NCI-H1930 (cell line): ENCODE measurements at places on chromosomes 16 and 17.

DNA sequence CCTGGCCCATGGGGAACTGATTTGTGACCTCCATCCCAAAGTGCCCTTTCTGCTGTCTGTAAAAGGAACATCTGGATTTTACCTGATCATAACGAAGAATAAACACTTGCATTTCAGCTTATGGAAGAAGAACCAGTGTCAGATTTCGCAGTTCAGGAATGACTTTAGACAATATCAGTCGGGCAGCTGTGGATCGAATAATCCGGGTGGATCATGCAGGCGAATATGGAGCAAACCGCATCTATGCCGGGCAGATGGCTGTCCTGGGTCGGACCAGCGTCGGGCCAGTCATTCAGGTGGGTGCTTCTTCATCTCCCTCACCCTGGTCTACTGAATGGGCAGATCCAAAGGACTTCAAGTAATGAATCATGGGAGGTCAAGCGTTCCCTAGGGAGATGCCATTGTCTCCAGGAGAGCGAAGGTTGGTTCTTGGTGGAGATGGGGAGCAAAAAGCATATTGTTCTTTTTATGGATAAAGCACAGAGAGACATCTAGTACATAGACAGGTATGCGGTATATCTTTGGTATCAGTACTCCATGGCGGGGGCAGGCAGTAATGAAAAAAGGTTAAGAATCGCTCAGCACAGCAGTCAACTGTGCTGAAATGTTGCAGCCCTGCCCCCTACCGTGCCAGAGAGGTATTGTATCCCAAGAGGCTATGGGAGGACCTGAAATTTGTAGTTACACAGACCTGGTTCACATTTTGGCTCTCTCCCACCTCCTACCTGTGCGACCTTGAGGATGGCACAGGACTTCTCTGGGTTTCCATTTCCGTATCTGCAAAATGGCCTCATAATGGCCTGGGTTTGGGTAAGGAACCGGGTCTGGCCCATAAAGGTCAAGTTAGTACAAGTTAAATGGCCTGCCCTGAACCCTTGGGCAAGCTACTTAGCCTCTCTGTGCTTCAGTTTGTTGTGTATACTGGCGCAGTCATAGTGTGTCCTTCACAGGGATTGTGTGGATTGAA is 4.7 kb downstream of the COQ7 start:
- no peak for DNase-seq

DNA sequence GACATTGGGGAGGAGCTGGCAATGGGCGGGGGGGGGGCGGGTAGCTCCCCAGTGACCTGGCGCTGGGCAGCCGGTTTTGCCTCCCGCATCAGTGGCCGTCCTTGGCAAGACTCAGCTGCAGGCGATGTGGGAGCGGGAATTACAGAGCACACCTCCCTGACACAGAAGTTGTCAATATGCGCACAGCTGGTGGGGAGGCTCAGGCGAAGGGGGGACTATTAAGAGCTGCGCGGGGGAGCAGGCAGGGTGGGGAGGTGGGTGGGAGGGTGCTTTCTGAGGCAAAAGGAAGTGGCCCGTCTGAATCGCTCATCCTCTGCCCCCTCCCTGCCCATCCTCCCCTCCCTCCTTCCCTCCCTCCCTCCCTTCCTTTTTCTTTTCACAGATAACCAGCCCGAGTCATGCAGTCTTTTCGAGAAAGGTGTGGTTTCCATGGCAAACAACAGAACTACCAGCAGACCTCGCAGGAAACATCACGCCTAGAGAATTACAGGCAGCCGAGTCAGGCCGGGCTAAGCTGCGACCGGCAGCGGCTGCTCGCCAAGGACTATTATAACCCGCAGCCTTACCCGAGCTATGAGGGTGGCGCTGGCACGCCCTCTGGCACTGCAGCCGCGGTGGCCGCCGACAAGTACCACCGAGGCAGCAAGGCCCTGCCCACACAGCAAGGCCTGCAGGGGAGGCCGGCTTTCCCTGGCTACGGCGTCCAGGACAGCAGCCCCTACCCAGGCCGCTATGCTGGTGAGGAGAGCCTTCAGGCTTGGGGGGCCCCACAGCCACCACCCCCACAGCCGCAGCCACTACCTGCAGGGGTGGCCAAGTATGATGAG is 44.0 kb downstream of the SREBF1 start:
- DNase-seq, result no peak

DNA sequence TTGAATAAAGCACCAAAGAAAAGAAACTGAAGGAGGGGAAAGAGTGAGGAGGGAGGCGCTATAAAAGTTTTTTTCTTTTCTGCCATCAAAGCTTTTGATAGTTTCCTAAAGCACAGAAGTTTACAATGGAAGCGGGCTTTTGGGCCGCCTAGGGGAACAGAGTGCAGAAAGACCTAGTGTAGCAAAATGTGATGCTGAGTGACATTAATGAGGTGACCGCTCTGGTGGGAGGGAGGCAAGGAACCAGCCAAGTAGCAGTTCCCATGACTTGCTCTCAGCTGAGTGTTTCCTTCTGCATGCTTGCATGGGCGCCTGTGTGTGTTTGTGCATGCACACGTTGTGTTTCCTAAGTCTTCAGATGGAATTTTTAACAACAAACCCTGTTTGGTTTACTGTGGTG is 15.5 kb downstream of the MSI2 start:
- DNase-seq, result no peak

GRCh38 chr16:6160303-6160702 is 1062.7 kb upstream of the EEF2KMT start:
- DNase-seq, result no peak

DNA sequence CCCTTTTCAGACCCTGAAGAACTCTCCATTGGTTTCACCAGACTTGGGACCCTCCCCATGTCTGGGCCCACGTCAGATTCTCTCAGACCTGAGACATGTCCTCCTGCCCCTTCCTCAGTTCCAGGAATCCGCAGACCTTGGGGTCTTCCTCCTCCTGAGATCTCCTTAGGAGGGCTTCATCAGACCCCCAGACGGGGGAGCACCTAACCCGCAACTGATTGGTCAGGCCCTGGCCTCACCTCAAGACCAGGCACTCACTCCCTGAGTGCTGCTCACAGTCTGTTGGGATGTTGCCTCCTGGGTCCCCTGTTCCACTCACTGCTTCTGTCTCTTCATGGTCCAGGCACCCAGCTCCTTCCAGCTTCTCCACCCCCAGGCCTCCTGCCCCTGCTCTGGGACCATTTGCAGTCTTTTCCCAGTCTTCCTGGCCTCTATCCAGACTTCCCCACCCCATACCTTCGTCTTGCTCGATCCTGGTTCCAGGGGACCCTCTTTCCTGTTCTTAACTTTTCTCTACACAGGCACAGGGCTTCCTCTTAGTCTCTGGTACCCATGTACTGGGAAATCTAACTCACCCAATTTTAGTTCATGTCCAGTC is 1.2 kb downstream of the GID4 start:
- DNase-seq, result no peak

DNA sequence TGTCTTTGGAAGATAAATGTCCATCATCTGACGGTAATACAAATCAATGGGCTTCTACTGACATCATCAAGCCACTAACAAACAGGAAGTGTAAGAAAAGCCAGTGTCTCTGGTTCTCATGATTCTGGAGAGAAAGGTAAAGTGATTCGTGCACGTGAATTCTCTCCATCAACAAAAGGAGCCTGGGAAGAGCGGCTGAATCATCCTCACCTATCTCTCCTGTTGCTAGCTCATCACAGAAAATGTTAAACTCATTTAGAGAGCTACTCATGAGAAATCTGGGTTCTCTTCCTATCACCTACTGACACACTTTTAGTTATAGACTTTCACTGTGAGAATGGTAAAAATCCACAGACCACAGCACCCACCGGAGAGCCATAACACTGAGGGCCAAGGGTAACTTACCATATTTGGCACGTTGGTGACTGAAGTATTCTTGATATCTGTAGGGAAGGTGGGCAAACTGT is 70.3 kb downstream of the CREBBP start:
- no peak for DNase-seq

- DNase-seq, result no peak
Observed at GRCh38 chr16:50121278-50121677, 31.8 kb upstream of the TENT4B start.

DNA sequence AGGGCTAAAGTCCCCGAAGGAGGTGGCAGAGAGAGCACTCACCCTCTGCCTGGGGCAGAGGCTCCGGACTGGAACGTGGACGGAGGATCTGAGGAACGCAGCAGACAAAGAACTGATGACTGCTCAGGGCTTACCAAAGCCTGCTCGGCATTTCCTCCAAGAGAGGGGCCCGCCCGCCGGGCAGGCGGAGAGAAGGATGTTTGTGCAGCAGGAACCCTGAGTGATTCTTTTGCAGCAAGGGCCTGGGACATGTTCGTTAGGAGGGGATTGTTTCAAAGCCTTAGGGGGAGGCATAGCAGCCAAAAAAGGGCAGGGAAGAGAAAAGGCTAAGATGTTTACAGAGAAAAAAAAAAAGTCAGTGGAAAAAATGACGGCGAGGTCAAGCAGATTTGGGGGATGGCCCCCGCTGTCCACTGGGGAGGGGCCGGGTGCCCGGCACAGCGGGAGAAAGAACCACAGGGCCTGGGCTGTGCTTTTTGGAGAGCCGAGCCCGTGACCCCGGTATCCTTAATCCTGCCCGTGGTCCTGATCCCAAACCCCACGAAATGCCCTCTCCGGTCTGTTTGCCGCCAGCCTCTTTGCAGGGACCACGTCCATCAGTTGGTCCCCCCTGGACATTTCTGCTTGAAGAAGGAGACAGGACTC is 129.3 kb downstream of the NTN1 start:
- DNase-seq, result no peak

DNA sequence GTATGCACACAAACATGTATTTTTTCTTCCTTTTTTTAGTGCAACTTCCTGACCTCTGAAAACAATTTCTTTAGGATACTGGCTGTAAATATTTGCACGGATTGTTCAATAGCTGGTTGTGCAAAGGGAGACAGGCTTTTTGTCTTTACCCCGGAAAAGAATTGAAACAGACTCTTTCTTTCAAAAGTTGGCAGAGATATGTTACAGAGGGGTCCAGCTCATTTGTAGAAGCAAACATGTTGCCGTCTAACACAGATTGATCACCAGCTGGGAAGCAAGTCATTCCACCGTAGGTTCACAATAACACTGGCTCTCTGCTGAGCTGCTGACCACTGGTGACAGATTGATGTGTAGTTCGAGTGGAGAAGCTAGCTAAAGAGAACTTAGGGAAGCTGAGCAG is 130.9 kb downstream of the STX8 start:
- no peak for DNase-seq

GRCh38 chr16:50086176-50086575 is 20.4 kb downstream of the HEATR3 start:
- no peak for DNase-seq

GRCh38 chr16:50437769-50438437 is 69.1 kb upstream of the BRD7 start:
- no peak for DNase-seq

DNA sequence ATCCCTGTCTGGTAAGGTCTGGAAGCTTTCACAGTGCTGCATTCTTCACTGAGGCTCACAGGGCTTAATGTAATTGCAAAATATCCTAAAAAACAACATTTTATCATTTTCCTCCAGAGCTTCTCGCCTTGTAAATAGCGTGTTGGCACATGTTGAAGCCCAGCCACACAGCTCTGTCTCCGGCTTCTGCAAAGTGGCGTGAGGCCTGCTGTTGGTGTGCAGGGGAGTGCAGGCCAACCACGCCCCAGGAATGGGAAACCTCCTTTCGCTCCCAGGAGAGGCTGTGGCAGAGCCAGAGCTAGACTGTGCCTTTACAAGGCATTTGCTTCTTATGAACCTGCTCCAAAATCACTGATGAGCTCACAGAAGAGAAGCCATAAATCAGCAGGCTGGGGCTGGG is 248.2 kb upstream of the MAF start:
- DNase-seq, result no peak

DNA sequence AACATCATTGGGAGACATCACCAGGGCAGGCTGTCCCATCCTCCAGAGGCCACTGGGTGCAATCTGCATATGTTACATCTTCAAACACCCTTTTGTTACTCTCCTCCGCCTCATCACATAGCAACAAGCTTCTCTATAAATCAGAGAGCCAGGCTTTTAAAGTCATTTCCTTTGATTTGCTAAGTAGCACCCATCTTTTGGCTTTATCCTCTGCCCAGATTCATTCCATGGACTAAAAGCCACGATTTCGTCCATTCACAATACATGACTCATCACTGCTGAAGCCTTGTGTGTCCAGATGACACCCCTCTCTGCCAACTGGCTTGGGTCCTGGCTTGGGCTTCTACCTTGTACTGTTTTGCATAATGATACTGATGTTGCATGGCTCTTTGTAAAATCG is 2.0 kb upstream of the KRT38 start:
- no peak for DNase-seq

GRCh38 chr16:15807603-15808009 is 49.2 kb downstream of the MYH11 start:
- no peak for DNase-seq

DNA sequence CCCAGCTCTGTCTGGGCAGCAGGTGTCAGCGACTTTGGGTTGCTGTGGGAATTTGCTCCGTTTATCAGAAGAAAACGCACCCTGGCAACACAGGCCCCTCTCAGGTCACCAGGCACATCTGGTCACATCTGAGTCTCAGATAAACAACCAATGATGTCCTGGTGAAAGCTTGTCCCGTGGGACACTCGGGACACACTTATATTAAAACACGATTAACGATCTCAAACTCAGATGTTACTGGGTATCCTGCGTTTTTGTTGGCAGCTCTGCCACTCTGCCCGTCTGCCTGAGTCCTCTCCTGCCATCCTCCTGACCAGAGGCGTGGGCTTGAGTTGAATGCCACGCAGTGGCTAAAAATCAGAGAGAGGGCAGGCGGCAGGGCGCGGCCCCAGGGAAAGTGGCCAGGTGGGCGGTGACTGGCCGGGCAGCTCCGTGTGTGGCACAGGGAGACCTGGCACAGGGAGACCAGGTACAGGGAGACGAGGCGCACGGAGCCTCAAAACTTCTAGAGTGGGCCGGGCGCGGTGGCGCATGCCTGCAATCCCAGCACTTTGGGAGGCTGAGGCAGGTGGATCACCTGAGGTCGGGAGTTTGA is 2.1 kb downstream of the SECTM1 start:
- DNase-seq, result no peak

DNA sequence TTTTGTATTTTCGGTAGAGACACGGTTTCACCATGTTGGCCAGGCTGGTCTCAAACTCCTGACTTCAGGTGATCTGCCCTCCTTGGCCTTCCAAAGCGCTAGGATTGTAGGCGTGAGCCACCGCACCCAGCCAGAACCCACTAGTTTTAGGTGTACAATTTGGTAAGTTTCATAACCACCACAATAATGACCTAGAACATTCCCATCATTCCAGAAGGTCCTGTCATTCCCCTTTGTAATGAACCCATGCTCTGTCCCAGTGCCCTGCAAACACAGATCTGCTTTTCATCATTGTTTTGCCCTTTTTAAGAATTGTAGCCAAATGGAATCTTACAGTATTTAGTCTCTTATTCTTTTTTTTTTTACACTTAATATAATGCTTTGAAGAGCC is 35.6 kb upstream of the IRF8 start:
- DNase-seq, result no peak
